ENCODE measurements at places on chromosomes 6 and 20.

DNA sequence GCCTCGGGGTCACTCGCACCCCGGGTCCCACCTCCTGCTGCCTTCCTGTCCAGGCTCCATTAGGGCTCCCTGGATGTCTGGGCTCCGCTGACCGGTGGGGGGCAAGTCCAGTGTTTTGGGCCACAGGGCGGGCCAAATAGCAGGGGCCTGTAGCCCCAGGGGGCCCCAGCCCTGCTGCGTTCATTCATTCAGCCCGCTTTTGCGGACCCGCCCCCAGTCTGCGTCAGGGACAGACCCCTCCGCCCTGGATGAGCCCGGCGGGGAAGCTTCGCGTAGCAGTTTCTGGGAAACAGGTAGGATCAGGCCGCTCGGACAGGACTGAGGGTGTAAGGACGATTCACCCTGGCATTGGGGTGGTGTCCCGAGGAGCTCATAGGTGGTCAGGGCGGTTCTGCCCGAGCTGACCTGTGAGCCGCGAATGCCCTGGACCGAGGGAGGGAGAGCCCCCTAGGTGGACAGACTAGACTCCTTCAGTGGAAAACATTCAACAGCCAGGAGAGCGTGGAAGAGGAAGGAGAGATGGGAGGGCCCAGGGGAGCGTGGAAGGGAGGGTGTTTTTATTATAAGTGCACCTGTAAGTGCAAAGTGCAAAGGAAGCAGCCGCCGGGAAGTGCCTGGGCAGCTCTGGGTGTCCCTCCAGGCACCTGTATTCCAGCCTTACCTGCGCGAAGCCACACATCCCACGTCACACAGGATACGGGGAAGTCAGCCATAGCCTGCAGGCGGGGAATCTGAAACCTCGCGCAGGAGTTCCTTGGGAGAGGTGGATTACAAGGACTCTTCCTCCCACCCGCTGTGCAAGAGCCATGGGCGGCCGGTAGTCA, 662 bp downstream of the ENTPD6 start:
- DNase-seq, result peak; percentile 7

GRCh38 chr6:131685266-131685780, 15.9 kb downstream of the OR2A4 start:
- no peak for DNase-seq

DNA sequence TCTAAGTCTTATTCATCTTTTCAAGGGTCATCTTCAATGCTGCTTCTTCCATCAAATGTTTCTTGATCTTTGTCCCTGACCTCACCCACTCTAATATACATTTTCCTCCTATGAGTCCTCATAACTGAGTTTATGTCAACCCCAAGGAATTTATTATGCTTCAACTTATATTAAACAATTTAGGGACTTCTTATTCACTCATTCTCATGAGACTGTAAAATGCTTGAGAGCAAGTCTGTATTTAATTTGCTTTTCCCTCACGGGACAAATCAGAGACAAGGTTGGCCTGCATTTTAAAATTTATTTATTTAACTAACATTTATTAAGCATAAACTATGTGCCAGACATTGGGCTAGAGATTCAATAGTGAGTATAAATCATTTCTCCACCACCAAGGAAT, 312.0 kb upstream of the NT5E start:
- no peak for DNase-seq

DNA sequence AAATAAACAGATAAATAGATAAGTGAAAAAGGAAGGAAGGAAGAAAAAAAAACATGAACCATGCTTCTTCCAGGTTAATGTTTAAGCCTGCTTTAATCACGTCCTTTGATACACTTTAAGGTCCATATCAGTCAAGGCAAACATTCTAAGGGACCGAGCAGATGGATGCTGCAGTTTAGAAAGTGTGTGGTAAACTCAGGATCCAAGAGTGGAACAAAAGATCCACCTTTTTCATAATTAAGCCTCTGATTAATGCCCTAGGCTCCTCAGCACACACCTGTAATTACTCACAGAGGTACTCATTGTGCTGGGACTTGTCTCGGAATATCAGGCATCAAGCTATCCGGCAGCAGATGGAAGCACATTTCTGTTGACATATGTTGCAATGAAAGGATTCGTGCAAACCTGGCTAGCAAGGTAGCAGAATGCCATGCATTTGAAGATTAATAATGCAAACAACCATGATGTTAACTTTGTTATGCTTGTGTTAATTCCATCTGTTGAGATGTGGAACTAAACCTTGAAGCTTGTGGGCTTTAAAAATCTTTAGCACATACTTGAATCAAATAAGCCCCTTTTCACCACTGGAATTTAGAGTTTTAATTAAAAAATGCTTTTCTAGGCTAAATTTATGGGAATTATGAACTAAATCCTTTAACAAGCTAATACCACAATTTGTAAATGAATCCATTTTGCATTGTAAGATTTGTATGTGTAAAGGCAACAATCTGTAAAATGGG, 163.7 kb downstream of the RALGAPA2 start:
- no peak for DNase-seq

All from astrocyte of the spinal cord (primary cell).